Foreskin keratinocyte (primary cell): ENCODE measurements at places on chromosomes 6 and 20. TPM values are rescaled to one million over a fixed set of nuclear protein-coding genes. Genes with fewer than 3 reads are reported as not detected.

Gene TCF15
- not detected in 2 replicates for total RNA-seq

Gene PEX3
- total RNA-seq = 30.1 and 35.8 TPM in 2 replicates

Gene SLC12A5
- 1.7 and 3.2 TPM in 2 replicates for total RNA-seq

Gene WFDC2
- 0.42 TPM in 1 of 2 replicates, not detected in the other for total RNA-seq

Gene RPS21
- total RNA-seq = 1,147 and 1,424 TPM in 2 replicates

Gene CEP250
- total RNA-seq = 30.6 and 36.1 TPM in 2 replicates

Gene ROS1
- total RNA-seq = 0.10 TPM in 1 of 2 replicates, not detected in the other

Gene C6orf15
- 0.11 and 0.68 TPM in 2 replicates for total RNA-seq

Gene SEL1L2
- total RNA-seq = not detected in 2 replicates

Gene TRIM15
- total RNA-seq = not detected in 2 replicates

Gene TINAG
- total RNA-seq = not detected in 2 replicates

Gene TPD52L1
- total RNA-seq = 44.0 and 48.9 TPM in 2 replicates
